GM06990 (cell line): ENCODE measurements at places on chromosomes 7 and 10.

DNA sequence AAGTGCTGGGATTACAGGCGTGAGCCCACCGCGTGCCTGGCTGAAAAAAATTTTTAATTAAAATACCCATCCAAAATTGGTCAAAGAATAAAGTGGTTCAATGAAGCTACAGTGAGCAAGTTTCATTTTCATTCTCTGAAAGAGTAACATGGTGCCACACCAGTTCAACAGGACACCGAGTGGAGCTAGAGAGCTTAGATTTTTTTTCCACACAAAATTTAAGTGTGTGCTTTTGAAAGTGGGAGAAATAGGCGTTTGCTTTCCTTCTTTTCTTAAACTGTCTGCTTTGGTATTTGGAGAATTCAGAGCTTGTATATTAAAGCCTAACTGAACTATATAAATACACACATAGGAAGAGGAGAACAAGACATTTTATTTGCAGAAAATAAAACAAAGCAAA lies 43.4 kb downstream of the BPGM start:
- DNase-seq: no peak

DNA sequence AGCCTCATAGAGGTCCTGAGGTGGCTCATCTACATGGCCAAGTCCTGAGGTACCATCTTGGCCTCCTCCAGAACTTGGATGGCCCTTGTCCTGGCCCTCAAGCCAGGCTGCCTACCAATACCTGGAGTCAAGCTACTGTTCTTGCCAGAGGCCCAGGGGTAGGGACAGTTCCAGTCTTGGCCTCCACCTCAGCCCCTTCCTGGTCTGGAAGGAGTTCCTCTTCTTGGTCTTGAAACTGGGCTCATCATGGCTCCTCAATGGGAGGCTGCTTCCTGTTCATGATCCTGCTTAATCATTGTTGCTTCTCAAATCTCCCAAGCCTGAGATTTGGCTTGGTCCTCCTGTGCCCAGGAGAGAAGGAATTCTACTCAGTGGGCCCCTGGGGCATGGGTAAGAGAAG lies 3.9 kb downstream of the HPS6 start:
- no peak for DNase-seq

DNA sequence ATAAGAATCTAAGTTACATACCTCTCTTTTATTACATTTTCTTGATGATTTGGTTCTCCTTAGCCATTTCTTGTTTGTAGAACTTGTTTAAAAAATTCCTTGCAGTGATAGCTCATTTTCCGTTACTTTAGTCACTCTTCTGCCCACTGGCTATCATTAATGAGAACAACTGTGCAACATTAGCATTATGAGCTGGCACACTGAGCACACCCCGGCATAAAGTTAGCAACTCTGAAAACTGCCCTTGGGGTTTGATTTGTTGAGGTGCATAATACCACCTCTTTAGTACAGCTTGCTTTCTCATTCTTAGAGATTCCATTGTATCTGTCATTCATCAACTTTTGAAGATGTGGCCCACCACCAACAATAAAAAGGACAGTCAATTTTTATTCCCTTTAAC lies 87.6 kb upstream of the ADCY1 start:
- DNase-seq: no peak

DNA sequence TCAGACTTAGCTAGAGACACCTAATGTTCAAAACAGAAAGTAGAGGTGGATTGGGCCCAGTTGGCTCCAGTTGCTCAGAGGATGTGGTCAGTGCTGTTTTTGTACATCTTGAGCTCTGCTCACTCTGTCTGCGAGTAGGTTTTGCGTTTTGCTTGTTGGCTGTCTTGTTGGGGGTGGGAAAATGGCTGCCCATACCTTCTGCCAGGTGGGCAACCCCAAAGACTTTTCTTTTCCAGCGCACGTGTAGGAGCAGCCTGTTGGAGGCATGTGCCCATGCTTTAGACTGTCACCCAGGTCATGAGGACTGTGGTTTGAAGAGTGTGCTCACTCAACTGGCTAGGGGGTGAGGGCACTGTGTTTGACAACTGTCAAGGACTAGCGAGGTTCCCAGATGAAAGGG lies 73.9 kb downstream of the KAT6B start:
- DNase-seq: peak; percentile 56

DNA sequence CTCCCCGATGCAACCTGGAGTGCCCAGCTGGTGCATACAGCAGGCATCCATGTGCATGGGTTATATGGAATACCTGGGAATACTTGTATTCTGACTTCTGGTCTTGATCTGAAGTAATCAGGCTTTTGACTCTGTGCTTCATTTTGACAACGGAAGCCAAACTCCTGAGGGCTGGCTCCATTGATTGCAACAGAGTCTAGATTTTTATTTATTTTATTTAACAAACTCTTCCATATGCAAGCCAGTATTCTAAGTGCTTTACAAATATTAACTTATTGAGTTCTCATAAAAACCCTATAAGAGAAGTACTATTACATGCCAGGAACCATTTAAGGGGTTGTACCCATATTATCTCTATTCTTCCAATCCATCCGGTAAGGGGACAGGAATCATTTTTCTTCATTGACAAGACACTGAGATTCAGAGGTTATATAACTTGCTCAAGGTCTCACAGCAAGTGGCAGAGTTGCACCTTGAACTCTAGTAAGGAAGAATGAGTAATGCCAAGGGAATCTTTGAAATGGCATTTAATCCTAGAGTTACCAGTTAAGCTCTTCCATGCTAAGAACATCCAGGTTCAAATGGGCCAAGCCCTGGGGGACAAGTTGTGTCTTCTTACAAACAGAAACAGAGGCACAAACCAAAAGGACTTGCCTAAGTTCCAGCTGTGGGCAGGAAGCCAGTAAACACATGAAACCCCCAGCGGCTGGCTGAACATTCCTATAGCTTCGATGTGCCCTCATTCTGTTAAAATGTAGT lies 241.0 kb downstream of the WDR11 start:
- no peak for DNase-seq

- DNase-seq: no peak
These were observed 20.2 kb downstream of the CALML3 start for GRCh38 chr10:5545011-5545410.

DNA sequence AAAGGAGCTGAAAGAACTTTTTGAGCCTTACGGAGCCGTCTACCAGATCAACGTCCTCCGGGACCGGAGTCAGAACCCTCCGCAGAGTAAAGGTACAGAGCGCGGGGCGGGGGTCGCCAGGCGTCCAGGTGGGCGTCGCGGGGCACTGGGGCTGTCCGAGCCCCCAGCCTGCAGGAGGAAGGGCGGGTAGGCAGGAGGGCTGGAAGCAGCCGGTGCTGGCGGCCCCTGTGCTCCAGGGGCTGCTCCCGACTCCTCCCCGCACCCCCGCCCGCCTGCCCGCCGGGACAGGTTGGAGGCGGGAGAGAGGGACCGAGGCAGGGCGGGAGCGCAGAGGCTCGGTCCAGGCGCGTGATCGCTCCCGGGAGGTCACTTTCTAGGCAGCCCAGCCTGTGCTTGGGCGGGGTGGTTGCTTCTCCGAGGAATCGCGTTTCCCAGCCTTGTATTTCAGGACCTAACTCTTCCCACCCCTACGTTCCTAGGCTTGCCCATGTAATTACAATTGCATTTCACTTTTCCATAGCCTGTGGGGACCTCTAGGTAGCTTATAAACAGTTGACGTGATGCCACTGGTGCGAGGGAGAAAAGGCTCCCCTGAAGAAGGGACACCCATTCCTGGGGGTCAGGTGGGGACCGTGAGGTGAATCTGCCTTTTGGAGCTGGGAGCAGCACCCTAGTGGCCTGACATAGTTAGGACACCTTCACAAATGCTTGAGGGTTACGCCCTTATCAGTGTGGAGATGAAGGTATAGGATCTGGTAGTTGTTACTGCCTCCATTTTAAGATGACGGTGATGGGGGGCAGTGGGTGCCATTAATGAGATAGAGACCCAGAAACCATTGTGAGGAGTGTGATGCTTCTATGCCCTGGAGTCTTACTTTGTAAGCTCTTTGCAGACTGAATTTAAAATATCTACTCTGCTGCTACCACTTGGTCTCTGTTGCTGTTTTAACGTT lies 148.2 kb downstream of the CELF2 start:
- peak; percentile 61 for DNase-seq

DNA sequence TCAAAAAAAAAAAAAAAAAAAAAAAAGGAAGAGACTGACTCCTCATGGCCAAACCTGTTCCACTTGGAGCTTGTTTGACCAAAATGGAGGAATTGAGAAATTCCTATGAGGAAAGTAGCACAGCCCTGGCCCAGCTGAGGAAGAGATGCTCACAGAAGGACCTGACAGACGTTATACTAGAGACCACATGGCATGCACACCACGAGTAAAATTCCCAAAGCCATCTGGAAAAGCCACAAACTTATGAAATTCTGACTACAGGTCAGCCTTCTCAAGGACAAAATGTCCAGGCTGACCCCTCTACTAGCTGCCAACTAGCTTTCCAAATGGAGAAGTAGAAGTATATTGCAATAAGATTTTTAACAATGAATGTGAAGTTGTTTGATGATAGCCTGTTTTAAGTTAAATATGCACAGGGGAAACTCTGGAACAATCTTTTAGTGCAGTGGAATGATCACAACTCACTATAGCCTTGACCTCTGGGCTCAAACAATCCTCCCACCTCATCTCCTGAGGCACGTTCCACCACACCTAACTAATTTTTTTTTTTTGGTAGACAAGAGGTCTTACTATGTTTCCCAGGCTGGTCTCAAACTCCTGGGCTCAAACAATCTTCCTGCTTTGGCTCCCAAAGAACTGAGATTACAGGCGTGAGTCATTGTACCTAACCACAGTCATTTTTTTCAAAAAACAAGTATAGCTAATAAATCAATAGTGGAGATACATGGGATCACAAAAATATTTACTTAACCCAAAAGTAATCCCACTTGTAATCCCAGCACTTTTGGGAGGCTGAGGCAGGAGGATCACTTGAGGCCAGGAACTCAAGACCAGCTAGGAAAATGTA lies 75.7 kb downstream of the AKR1D1 start:
- no peak for DNase-seq

- no peak for DNase-seq
These were observed 8.4 kb downstream of the LAMB1 start for GRCh38 chr7:107994421-107995030.

GRCh38 chr7:98872328-98872924 lies 2.6 kb upstream of the TMEM130 start:
- DNase-seq: no peak

- no peak for DNase-seq
These were observed 620 bp downstream of the BET1 start for GRCh38 chr7:94003446-94004023.

- no peak for DNase-seq
These were observed 1217.2 kb downstream of the TYW1 start for GRCh38 chr7:68213838-68214237.

- no peak for DNase-seq
These were observed 6.7 kb downstream of the PNLIPRP2 start for GRCh38 chr10:116627386-116627933.

GRCh38 chr7:117836-118614 lies 74.3 kb upstream of the FAM20C start:
- DNase-seq: no peak

DNA sequence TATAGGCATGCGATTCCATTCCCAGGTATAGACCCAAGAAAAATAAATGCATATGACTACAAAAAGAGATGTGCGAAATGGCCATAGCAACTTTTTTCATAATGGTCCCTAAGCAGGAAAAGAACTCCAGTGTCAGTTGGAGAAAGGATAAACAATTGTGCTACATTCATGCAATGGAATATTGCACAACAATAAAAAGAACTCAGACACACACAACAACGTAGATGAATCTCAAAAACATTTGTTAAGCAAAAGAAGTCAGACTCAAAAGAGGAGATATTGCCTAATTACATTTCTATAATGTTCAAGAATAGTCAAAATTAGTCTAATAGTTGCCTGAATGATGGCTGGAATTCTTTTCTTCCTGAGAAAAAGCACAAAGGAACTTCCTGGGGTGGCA lies 141.1 kb upstream of the GLI3 start:
- DNase-seq: no peak

DNA sequence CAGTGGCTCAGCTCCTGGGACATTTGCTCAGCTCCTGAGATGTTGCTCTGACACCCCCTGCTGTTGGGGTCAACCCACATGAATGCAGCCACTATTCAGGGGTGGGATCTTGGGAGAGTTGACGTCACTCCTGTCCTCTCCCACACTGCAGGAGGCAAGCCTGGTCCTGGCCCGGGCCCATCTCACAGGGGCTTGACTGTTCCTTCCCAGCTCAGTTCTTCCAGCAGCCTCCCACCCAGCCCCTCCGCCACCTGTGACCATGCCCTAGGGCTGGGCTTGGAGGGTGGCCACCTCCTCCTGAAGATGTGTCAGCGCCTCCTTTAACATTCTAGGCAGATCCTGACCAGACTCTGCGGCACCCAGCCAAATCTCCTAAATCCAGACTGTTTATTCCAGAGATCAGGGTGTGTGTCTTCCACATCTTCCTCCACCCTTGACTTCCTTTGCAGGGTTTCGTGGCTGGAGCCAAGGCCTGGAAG lies 19.1 kb upstream of the OPALIN start:
- DNase-seq: no peak

- DNase-seq: no peak
These were observed 37.9 kb upstream of the PSMG3 start for GRCh38 chr7:1607696-1608095.

GRCh38 chr10:66843396-66843795 lies 82.4 kb upstream of the LRRTM3 start:
- no peak for DNase-seq

DNA sequence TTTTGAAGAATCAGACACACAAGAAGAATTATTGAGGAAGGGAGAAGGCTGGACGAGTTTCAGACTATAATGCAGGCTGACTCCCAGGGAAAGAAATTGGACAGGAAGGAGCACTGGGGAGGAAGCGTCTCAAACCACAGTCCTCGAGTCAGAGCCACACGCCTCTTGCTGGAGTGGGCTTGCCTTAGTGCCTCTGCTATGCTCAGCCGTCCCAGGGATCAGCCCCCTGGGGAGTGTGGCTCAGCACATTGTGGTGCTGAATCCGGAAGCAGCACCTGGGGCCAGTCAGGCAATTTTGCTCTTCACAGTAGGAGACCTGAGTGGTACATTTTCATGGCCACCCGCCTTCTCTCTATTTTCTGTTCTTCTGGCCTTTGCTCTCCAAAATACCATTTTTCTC lies 67.4 kb upstream of the SLC35G1 start:
- DNase-seq: no peak

DNA sequence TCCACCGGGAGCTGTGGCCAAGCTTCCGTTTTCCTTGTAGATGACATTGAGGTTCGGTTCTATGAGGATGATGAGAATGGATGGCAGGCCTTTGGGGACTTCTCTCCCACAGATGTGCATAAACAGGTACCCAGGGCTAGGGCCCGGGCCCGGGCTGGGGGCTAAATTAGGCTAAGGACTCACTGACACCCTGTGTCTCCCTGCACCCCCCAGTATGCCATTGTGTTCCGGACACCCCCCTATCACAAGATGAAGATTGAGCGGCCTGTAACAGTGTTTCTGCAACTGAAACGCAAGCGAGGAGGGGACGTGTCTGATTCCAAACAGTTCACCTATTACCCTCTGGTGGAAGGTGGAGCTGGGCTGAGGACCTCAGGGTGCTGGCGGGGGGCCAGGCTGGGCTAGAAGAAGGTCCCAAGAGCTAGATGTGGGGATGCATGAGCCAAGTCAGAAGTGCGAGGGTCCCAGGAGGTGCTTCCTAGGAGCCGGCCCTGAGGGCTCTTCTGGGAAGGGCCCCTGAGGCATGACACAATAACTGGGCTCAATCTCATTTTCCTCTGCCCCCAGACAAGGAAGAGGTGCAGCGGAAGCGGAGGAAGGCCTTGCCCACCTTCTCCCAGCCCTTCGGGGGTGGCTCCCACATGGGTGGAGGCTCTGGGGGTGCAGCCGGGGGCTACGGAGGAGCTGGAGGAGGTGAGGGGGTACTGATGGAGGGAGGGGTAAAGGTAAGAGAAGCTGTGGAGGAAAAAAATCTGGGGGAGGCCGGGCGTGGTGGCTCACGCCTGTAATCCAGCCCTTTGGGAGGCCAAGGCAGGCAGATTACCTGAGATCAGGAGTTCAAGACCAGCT lies 2.9 kb downstream of the NFKB2 start:
- DNase-seq: no peak

GRCh38 chr10:119211176-119211575 lies 3.8 kb downstream of the GRK5 start:
- no peak for DNase-seq
